Frontal cortex (tissue), 4 donors: ENCODE measurements at places on chromosomes 7 and 10. TPM values are rescaled to one million over a fixed set of nuclear protein-coding genes. Genes with fewer than 3 reads are reported as not detected.

NOS3 gene
- 0.82 TPM for total RNA-seq

PDZD7 gene
- total RNA-seq, result 10.2 TPM

RBM17 gene
- total RNA-seq, result 31.8 TPM

MEIG1 gene
- total RNA-seq, result not detected

DNA sequence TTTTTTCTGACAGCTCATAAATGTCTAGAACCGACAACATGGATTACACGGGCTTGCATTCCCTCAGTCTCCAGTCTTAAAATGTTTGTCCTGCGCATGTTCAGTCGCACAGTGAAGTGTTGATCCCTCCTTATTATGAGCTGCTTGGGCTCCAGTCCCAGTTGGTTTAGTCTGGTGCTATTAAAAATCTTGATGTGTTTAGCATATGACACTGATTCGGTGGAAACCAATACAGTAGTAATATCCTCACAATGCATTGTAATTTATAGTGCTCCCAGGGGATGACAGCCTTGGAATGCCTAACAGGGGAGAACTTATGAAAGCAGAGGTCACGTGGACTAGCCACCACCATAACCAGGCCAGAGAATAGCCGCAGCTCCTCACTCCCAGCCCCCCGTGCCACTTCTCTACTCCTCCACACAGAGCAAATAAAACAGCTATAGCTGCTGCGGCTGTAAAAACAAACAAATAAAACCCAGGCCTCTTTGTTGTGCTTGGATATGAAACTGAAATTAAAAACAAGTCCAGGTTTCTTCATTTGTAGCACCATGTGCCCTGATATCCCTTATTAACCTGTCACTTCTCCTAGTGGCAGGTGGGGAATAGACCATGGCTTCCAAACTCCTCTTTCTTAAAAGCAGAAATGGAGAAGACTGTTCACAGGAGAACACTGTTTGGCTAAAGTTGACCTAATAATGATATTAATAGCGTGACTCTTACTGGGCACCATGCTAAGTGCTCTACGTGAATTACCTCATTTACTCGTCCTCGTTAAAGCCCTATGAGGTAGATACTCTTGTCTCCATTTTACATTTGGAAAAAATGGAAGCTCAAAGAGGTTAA, 7.7 kb downstream of the DPCD start:
- no peak for DNase-seq

- DNase-seq, result no peak
Observed at GRCh38 chr10:124240839-124241291, 147.5 kb upstream of the CHST15 start.

DNA sequence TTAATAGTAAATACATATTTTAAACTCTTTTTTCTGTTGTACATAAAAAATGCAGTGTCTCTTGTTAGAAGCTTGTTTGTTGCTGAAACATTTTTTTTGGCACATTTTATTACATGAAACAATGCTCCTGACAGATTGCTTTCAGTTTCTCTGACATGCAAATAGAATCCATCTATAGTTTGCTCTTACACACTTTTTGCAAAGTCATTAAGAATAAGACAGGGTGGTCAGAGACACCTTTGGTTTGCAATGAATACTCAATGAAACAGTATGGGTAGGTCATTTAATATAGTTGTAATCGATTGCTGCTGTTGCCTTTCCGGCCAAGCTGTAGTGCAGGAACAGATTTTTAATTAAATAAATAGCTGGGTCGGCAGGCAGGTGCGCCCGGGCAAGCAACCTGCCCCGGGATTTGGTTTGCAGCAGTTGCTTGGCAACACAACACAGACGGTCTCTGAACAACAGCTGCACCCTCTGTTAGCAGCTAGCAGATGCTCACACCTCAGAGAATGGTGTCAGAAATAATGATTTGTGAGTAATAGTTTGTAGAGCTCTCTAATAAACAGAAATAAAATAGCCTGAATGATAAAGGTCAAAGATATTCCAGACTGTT, 115.7 kb upstream of the CACNA2D1 start:
- DNase-seq, result no peak

DNA sequence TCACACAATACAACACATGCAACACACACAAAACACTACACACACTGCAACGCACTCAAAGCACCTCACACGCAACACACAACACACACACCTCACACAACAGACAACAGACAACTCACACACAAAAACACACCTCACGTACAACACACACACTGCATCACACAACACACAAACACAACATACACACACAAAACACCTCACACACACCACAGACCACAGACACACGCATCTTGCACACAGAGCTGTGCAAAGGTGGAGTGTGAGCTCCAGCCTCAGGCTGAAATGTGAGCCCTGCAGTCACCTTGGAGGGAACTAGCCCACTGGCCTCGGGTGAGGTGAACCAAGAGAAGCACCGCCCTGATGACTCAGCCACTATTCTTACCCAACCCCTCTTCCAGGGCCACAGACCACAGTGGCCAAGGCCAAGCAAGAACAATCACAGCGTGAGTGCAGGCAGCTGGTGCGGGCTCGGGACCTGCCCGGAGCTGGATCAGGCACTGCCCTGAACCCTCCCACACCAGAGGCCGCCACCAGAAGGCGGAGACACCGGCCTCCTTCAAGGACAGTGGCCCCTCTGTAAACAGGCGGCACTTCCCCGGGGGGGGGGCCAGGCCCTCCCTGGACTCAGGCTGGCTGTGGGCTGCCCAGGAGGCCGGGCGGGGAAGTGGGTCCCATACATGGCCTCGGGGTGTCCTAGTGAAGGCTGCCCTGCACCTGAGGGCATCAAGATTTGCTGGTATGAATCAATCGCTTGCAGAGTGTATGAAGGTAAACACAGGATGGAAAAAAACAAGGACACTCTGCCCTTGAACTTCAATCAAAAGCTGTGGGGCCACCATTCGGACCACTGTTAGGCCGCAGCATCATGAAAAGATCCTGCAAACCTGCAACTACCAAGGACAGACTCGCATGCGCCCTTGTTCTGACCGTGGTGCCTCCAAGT, 106.7 kb downstream of the TNS3 start:
- DNase-seq, result no peak

DNA sequence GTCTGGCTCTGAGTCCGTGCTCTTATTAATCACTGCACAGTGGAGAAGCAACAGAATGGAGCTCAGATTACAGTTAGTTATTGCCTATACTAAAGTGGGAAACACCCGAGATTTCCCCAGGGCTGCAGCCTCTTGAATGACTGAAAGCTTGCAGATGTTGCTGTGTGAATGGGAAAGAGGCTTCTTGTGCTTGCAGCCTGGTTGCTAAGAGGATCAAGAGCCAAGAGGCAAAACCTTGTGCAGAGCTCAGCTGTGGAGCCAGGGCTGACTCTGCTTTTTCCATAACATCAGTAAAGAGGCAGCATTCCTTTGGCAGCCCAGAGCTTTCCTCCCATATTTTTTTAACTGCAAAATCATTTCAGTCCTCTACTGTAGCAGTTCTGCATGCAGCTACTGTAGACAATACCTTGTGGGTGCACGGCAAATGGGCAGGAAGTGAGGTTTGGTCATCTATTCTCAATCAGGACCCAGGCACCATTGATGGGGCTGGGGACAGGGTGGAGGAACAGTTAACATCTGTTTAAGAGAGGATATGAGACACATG, 86.5 kb downstream of the RALA start:
- DNase-seq, result no peak

DNA sequence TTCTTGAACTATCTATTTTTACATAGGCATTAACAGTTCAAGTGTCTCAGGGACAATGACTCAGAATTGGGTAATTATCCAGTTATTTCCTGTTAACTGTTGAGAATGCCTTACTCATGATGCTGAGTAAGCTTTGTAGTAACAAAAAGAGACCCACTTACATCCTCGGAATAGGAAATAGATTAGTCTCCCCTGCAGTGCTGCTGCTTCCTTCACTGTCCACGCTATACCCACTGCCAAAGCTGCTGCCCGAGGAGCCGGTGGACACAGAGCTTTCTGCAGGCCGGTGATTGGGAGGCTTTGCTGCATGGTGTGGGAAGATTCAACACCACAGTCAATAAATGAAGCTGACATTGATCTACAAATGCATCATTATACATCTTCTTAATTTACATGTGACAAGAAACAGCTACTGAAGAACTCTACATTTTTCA, 357.1 kb downstream of the PCLO start:
- no peak for DNase-seq

DNA sequence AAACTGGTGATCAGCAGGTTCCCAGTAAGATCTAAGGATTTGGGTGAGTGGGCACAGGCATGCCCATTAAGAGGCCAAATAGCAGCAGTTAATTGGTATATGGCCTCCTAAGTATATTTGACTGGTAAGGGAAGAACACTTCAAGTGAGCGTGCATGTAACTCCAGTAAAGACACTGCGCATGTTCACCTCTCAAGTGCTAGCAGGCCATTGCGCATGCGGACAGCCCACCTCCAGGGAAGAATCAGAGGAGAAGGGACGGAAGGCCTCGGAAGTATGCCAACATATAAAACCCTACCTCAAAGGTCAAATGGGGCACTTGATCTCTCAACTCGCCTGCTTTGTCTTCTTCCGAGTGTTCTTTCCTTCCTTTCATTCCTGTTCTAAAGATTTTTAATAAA, 118.0 kb downstream of the ARL5B start:
- no peak for DNase-seq

DNA sequence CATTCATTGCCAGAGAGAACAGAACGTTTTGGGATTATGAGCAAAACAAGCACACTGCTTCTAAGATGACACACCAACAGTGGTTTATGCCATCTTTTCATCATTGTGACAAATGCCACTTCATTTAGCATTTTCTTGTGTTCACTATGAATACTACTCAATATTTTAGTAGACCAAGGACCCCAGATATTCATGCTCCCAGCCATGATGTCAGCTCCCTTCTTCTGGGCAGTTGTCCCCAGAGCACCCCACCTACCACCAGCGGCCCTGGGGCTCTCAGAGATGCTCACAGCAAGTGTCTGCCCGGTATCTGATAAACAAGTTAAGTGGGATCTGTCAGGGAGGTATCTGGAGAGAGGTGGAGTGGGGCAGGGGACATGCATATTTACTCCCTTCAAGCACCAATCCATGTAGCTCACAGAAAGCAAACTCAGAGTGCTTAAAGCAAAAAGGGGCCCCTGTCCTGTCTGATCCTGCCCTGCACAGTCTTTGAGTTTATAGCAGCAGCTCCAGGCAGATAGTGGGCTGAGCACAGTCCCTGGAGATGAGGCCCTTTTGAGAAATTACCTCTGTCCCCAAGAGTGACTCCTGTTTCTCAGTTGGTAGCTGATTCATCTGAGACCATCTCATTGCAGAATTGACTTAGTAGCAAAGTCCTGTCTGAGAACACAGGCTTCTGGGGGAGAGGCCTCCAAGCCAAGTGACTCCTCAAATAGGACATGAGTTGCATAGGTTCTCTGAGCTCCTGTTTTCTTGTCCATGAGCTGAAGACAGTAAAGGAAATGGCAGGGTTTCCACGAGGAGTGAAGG, 281.8 kb upstream of the KLF6 start:
- no peak for DNase-seq
